ENCODE measurements at places on chromosomes 2 and 18.

GRCh38 chr18:10089881-10090280 is 176.1 kb downstream of the VAPA start:
- DNase-seq: no peak

GRCh38 chr2:190911813-190912212 is 31.2 kb downstream of the GLS start:
- DNase-seq: no peak

- no peak for DNase-seq
Observed at GRCh38 chr2:43051338-43051737, 175.1 kb downstream of the ZFP36L2 start.

- DNase-seq: no peak
Observed at GRCh38 chr2:238914648-238915015, 66.7 kb downstream of the TWIST2 start.

DNA sequence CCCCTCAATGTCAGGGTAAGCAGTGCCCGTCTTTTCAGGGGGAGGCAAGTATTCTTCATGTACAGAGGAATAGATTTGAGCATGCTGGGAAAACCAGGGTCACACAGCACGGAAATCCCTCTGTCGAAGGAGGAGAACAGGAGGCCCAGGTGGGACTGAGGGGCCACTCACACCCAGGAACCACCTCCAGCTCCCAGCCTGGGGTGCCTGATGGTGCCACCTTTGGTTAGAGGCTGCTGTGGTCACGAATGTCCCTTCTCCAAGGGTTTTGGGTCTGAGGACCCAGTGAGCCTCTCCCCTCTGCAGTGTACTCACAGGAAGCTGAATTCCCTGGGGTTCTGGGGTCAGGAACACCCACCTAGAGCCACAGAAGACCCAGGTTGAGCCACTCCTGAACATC is 197.3 kb downstream of the ANKRD30B start:
- no peak for DNase-seq

- no peak for DNase-seq
Observed at GRCh38 chr2:30425326-30425725, 21.7 kb upstream of the LCLAT1 start.

DNA sequence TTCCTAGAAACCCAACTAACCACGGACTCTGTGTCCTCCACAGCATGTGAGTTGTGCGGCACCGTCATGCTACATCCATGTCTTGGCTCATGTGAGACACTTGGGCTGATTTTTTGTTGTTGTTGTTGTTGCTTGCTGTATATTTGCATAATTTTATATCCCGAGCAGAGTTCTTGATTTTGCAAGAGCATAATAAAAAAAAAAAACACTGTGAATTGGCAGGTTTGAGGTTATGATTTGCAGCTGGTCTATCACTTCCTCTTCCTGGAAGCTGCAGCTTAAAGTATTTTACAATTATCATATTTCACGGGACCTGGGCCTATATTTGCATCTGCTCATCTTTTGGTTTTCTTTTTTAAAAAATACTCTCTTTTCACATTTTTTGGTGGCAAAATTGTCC is 142.3 kb upstream of the NRP2 start:
- no peak for DNase-seq

GRCh38 chr2:67581751-67582150 is 184.6 kb downstream of the ETAA1 start:
- DNase-seq: no peak

GRCh38 chr2:18584608-18584954 is 4.8 kb downstream of the NT5C1B start:
- no peak for DNase-seq

GRCh38 chr2:102514061-102514785 is 41.2 kb downstream of the SLC9A4 start:
- no peak for DNase-seq

GRCh38 chr2:101524806-101525430 is 50.0 kb upstream of the RFX8 start:
- DNase-seq: no peak

- DNase-seq: no peak
Observed at GRCh38 chr2:238039151-238039550, 21.6 kb upstream of the SCLY start.

Measured in NCI-H2081 treated with DMSO at 0.1 percent for 48 hours (cell line).